Activated T-helper 2 cell treated with anti-CD3 and anti-CD28 coated beads, Interferon-gamma antibody, Interleukin-2, Interleukin-4, amounts not matched to agents 10 μg/mL and 5 μg/mL and 100 μg/mL, durations not matched to agents 14 hours and 24 hours and 36 hours (primary cell): ENCODE measurements at places on chromosomes 6 and 20.

DNA sequence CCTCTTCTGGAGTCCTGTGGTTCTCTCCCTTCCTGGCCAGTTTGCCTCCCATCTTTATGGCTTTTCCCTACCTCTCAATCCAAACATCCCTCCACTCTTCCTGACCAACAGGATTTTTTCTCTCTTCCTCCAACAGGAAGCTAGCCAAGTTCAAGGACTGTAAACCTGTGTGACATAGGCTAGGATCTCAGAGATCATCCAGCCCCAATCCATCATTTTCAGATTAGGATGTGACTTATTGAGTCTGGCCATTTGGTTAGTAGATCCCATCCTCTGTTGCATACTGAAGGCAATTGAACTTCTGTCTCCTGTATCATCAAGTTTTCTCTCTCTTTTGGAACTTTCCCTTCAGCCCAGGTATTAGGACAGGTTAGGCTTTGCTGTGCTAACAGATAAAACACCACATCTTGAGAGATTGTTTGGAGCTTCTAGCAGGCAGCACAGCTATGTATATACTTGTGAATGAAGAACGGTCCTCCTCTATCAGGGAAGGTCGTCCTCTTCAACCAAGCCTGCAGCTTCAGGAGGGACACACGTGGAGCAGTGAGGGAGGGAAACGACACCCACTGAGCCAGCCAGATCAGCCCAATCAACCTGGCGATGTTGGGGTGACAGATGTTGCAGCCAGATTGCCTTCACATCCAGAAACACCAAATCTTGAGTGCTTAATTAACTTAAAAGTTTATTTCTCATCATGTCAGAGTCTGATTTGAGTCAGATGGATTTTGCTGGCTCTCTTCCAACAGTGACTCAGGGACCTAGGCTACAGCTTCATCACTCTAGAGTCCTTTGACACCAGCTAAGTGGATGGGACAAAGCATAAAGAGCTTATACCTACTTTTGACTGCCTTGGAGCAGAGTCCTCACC is 106.8 kb downstream of the GJA10 start:
- no peak for DNase-seq

DNA sequence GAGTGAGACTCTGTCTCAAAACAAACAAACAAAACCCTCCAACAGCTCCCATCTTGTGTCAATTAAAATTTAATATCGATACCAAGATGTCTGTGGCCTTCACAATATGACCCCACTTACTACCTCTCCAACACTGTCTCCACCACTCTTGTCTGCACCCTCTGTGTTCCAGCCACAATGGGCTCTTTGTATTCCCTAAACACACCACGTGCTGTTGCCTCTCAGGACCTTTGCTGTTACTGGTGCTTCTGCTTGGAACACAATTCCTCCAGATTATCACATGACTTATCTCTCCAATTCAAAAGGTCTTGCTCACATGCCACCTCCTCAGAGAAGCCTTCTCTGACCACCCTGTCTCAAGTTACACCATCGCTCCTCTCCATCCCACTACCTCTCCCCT is 6.0 kb upstream of the HCK start:
- no peak for DNase-seq

GRCh38 chr6:121515630-121516265 is 80.3 kb downstream of the GJA1 start:
- no peak for DNase-seq

GRCh38 chr6:113248532-113248931 is 608.6 kb upstream of the MARCKS start:
- no peak for DNase-seq

- DNase-seq: no peak
Measured at GRCh38 chr6:53746442-53747103, 48.2 kb upstream of the LRRC1 start.

DNA sequence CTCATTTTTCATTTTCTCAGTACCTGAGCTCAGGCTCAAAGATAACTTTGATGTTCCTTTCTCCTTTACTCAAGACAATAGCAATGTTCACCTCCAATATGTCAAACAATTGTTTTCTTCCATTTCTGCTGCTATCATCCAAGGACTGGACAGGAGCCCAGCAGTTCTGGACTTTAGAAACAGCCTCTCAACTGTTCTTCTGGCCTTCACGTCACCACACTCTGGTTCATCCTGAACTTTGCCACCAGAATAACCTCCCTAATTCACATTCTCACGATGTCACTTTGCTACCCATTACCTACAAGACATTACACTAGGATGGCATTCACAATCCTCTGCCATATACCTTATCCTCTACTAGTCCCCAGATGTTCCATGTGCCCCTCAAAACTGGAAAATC is 60.6 kb upstream of the PLEKHG1 start:
- DNase-seq: no peak

- no peak for DNase-seq
Measured at GRCh38 chr6:135202836-135203235, 21.7 kb downstream of the MYB start.

- DNase-seq: no peak
Measured at GRCh38 chr6:143195349-143195845, 134.7 kb downstream of the AIG1 start.

DNA sequence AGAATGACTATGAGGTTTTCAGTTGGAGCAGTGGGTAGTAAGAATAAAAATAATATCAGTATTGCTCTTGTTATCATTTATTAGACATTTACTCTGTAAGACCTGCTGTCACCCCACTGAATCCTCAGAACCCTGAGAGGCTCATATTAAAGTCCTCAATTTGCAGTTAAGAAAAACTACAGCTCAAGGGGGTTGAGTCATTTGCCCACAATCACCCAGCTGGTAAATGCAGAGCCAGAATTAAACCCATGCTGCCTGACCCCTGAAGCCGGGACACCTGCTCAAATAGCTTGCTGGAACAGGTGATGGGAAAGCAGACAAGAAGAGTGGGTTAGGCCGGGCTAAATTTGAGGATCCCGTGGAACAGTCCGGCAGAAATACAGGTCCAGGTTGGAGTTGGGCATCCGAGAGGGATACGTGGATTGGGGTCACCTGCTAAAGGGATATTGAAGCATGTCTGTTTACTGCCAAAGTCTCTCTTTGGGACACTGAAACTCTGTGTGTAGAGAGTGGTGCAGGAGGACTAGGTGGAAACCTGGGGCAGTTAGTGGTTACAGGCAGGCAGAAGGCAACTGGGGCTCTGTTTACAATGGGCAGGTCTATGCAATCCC is 344.1 kb downstream of the CDC5L start:
- no peak for DNase-seq

- DNase-seq: no peak
Measured at GRCh38 chr20:21609221-21609620, 95.4 kb upstream of the NKX2-2 start.

DNA sequence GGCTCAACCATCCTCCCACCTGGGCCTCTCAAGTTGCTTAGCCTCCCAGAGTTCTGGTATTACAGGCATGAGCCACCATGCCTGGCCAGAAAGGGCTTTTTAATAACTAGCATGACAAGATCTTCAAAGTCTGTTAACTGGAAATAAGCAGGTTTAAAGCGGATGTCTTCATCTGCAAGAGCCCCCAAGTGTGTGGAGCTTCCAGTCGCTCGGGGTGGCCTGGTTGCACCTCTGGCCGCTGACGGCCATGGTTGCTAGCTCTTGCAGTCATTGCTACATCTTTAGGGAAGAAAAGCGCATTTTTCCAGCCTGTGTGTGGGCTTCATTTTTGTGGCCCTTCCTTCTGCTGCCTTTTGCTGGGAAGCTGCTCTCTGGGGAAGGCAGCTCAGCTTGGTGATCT is 7.8 kb downstream of the ARFGAP1 start:
- no peak for DNase-seq

- DNase-seq: no peak
Measured at GRCh38 chr6:25359191-25359861, 80.2 kb downstream of the CARMIL1 start.

DNA sequence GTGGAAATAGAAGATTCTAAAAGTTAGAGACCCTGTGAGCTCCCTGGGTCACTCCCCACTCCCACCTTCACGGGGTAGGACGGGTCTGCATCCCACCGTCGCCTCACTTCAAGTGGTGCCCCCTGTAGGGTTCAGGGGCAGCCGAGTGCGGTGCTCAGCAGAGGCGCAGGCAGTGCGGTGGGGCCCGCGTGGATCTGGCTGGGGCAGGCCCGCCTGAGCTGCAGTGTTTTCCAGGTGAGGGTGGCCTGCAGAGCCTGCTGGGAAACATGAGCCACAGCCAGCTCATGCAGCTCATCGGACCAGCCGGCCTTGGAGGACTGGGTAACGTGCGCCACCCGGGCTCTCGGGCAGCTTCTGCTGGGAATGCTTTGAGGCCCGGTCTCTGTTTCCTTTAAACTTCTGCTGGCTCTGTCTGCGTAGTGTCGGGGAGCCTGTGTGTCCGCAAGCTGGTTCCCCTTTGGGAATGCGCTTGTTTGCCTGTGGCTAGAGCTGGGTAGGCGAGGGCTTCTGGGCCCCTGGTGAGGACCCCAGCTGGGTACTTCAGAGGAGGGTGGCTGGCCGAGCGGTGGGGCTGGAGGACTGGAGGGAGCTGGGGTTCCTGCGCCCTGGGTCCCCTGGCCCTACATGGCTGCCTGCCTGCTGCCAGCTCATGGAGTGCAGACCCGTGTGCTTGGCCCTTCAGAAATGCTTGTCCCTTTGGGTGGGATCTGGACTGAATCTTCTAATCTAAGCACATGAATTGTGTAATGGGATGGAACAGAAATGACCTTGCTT is 3.8 kb downstream of the ADRM1 start:
- no peak for DNase-seq

- no peak for DNase-seq
Measured at GRCh38 chr6:139242457-139243240, 49.1 kb downstream of the TXLNB start.

- no peak for DNase-seq
Measured at GRCh38 chr6:44464527-44465310, 77.2 kb downstream of the CDC5L start.

GRCh38 chr20:52443874-52444273 is 252.3 kb upstream of the ZFP64 start:
- DNase-seq: no peak

- no peak for DNase-seq
Measured at GRCh38 chr6:145199961-145200360, 535.4 kb downstream of the EPM2A start.

DNA sequence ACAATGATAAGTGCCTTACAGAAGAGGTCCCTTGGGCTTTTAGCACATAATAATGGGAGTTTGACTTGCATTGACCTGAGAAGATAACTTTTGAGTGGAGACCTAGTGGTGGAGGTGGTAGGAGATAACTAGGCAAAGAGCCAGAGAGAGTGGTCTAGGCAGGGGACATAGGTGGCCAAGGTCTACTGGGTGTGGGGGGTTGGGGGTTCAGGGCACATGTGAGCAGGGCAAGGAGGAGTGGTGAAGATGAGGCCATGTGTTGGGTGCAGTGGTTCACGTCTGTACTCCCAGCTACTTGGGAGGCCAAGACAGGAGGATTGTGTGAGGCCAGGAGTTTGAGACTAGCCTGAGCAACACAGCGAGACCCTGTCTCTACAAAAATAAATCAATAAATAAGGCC is 74.3 kb upstream of the CTNNBL1 start:
- DNase-seq: no peak

GRCh38 chr6:37738216-37738615 is 40.5 kb upstream of the MDGA1 start:
- no peak for DNase-seq

DNA sequence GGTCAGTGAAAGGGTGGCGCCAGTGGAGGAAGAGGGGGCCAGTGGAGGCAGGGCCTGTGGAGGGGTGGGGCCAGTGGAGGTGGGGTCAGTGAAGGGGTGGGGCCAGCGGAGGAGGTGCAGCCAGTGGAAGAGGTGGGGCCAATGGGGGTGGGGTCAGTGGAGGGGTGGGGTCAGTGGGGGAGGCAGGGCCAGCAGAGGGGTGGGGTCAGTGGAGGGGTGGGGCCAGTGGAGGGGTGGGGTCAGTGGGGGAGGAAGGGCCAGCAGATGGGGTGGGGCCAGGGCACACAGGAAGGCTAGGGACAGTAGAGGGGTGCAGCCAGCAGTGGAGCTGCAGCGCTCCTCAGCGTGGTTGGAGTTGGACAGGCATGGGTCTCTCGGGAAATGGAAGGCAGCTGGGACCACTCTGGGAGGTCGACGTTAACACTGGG is 18.7 kb downstream of the ADRM1 start:
- DNase-seq: no peak

GRCh38 chr6:109879521-109879920 is 98.6 kb upstream of the GPR6 start:
- DNase-seq: no peak

DNA sequence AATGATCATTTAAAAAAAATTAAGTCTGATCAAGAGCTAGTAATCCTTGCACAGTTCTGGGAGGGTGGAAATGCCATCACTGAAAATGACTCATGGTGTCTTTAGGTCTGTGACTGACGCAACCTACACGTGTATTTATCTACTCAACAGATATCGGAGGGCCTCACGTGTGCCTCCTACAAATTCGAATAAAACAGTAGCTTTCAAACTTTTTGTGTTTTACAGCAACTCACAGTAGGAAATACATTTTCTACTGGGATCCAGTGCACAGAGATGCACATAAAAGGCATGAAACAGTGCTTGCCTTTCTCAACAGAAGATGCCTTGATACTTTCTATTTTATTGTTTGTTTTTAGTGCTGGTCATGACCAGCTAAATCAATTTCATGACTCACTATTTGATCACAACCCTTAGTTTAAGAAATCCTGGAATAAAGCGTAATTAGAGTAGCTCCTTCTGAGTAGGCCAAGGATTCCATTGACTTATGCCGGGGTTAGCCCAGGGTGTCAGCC is 210.0 kb upstream of the SNX9 start:
- DNase-seq: no peak

GRCh38 chr6:150711584-150712504 is 112.2 kb downstream of the PLEKHG1 start:
- no peak for DNase-seq

GRCh38 chr6:152300517-152300916 is 336.6 kb downstream of the SYNE1 start:
- DNase-seq: no peak

DNA sequence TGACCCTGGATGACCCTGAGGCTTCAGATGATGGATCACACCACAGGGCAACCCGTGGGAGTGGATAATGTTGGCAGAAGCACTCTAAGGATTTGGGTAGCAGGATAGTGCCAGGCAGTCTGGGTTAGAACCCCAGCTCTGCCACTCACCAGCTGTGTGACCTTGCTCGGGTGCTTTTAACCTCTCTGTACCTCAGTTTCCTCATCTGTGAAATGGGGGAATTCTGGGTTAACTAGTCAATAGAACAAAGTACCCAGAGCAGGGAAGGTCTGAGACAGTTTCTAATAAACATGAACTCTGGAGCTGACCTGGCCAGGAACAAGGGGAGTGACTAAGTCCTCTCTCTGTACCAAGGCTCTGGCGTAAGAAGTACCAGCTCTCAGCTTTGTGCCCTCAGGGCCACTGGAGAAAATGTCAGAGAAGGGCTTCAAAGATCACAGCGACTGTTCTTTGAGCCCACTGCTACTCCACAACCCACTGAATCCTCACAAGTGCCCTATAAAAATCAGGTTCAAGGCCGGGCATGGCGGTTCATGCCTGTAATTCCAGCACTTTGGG is 14.7 kb upstream of the NOL4L start:
- no peak for DNase-seq

GRCh38 chr6:143062551-143062950 is 1.9 kb downstream of the AIG1 start:
- DNase-seq: no peak

- DNase-seq: no peak
Measured at GRCh38 chr6:3467996-3468395, 11.1 kb upstream of the SLC22A23 start.

- no peak for DNase-seq
Measured at GRCh38 chr6:142872376-142872775, 72.6 kb downstream of the HIVEP2 start.
